Dorsolateral prefrontal cortex (tissue), 122 donors: ENCODE measurements at places on chromosomes 13 and 19. TPM values are rescaled to one million over a fixed set of nuclear protein-coding genes. Genes with fewer than 3 reads are reported as not detected.

METTL21C gene
- total RNA-seq, result 2.4 TPM

VSTM2B gene
- total RNA-seq, result 46.2 TPM

PGLYRP2 gene
- not detected for total RNA-seq

CEACAM8 gene
- not detected for total RNA-seq

DOHH gene
- 27.3 TPM for total RNA-seq

THSD8 gene
- 1.5 TPM for total RNA-seq

COL5A3 gene
- 25.7 TPM for total RNA-seq

NALCN gene
- total RNA-seq, result 94.2 TPM

ZNF701 gene
- total RNA-seq, result 14.2 TPM

KLK14 gene
- 1.6 TPM for total RNA-seq

RNASEH2A gene
- total RNA-seq, result 13.4 TPM

NR1H2 gene
- 64.3 TPM for total RNA-seq

PDE4A gene
- 39.6 TPM for total RNA-seq

ANGPTL8 gene
- not detected for total RNA-seq

NEK5 gene
- total RNA-seq, result 3.0 TPM

MRPS31 gene
- 23.5 TPM for total RNA-seq

MAB21L1 gene
- total RNA-seq, result not detected

SPACA4 gene
- total RNA-seq, result not detected

SBK3 gene
- total RNA-seq, result not detected

SAE1 gene
- 86.2 TPM for total RNA-seq

RCBTB1 gene
- total RNA-seq, result 35.1 TPM

RNF17 gene
- total RNA-seq, result not detected

SIGLEC8 gene
- total RNA-seq, result 7.9 TPM

ATP8A2 gene
- 54.4 TPM for total RNA-seq

IL11 gene
- 0.39 TPM for total RNA-seq

UPF3A gene
- total RNA-seq, result 76.4 TPM

ZSWIM9 gene
- total RNA-seq, result 21.7 TPM

BSG gene
- total RNA-seq, result 452 TPM

TUBA3C gene
- total RNA-seq, result not detected

APLP1 gene
- 1,325 TPM for total RNA-seq

CEACAM16 gene
- total RNA-seq, result not detected

MYO1F gene
- total RNA-seq, result 7.5 TPM

SYDE1 gene
- 3.6 TPM for total RNA-seq
